ENCODE measurements at places on chromosomes 4 and X. TPM values are rescaled to one million over a fixed set of nuclear protein-coding genes. Genes with fewer than 3 reads are reported as not detected.

- H3K27ac ChIP-seq = no peak overlapping the region
- no peak overlapping the region for H3K4me3 ChIP-seq
- no peak for DNase-seq
- no peaks in the 10 kb centered on the region for H3K4me1 ChIP-seq
Observed at GRCh38 chrX:17214962-17215361, 160.0 kb upstream of the NHS start.

DNA sequence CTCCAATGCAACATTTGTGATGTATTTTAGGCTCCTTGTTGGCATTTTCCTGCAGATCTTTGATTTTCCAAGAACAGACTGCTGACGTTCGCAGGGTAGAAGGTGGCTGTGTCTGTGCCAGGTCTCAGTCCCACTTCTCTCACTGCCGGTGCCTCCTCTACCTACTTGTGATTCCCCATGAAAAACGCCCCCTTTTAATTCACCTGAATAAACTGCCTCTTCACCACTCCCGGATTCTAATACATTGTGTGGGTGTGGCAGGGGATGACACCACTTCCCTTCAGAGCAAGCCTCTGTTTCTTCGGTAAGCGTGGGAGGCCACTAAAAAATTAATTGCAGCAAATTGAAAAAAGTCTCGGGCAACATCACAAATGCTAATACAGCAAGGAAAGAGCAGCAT lies 96.1 kb upstream of the FAM9B start:
- no peak for DNase-seq
- H3K36me3 ChIP-seq = peaks cover 9% of the 10 kb centered on the region
- no peak overlapping the region for H3K27ac ChIP-seq
- peaks cover 17% of the 10 kb centered on the region for H3K4me1 ChIP-seq
- H3K4me3 ChIP-seq = no peak overlapping the region

DNA sequence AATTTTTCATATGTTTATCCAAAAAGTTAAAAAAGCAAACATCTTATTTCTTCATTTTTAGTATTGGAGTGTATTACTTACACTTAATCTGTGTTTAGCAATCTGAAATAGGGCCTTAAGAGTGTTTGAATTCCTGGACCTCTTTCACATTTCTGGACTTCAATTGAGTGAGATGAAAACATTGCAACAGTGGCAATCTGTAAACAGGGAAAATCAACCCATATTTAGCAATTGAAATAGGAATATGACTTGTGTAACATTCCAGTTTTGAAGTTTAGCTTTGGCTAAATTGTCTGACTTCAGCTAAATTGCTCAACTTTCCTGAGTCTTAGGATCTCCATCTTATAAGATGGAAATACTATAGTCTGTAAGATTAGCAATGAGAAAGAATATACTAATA lies 34.6 kb upstream of the FHL1 start:
- H3K4me3 ChIP-seq = no peak overlapping the region
- peaks cover 23% of the 10 kb centered on the region for H3K27me3 ChIP-seq
- H3K36me3 ChIP-seq = no peaks in the 10 kb centered on the region
- H3K27ac ChIP-seq = no peak overlapping the region
- no peak for DNase-seq

- H3K27ac ChIP-seq = no peak overlapping the region
- DNase-seq = no peak
- no peak overlapping the region for H3K4me3 ChIP-seq
Observed at GRCh38 chr4:175413561-175413960, 398.5 kb downstream of the GPM6A start.

DNA sequence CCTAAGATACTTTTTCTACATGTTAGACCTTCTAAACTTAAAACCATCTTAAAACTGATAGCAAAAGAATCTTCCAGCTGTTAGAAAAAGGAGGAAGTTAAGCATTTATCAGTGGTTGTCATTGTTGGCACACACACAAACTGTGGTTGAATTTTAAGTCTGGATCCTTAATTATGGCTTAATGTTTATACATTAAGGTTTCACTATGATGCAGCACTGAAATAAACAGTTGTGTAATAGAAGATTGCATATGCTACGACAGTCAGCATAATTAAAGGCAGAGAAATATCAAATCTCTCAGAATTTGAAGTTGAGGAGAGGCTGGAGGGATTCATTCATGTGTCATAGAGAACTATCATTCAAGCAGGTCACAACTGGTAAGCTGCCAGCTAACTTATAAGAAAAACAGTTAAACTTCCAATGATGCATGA lies 32.3 kb downstream of the ADGRA3 start:
- no peak overlapping the region for H3K4me3 ChIP-seq
- peaks cover 37% of the 10 kb centered on the region for H3K4me1 ChIP-seq
- DNase-seq = no peak
- no peaks in the 10 kb centered on the region for H3K27me3 ChIP-seq

DNA sequence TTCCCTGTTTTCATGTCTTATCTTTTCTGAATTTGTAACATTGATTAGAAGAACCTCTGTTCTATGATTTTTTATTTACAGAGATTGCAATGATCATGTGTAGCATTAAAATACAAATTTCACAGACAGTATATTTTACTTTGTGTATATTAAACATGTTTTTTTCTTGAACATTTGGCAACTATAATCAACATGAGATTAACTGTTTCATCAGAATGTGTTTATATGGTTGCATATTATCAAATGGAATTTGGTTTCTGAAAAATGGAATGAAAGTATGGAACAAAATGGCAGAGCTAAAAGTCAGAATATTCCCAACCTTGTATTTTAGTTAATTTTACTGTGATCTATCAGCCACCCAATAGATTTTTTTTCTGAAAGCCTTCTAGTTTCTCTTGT lies 19.9 kb downstream of the ARSJ start:
- H3K27me3 ChIP-seq = no peaks in the 10 kb centered on the region
- no peak for DNase-seq

GRCh38 chrX:476724-477075 lies 90.0 kb upstream of the PPP2R3B start:
- no peaks in the 10 kb centered on the region for H3K4me1 ChIP-seq
- peaks cover under 1% of the 10 kb centered on the region for H3K36me3 ChIP-seq
- H3K27me3 ChIP-seq = no peaks in the 10 kb centered on the region
- H3K27ac ChIP-seq = no peak overlapping the region
- DNase-seq = no peak
- H3K4me3 ChIP-seq = no peak overlapping the region

DNA sequence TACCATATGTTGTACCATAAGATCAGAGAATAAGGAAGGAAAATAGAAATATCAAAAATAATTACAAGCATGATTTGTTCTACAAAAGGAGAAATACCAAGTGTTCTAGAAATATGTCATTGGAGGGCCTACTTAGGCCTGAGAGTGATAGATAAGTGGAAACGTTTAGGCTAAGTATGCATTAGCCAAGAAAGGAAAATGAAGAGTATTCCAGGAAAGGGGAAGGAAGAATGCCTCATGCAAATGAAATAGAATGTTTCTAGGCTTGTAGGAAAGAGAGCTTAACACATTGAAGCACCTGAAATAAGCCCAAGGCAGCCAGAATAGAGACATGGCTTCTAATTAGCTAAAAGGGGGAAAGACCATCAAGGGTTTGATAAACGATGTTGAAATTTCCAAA lies 595.7 kb upstream of the ATOH1 start:
- no peaks in the 10 kb centered on the region for H3K4me1 ChIP-seq
- no peak for DNase-seq
- H3K27ac ChIP-seq = no peak overlapping the region
- H3K36me3 ChIP-seq = no peaks in the 10 kb centered on the region

DNA sequence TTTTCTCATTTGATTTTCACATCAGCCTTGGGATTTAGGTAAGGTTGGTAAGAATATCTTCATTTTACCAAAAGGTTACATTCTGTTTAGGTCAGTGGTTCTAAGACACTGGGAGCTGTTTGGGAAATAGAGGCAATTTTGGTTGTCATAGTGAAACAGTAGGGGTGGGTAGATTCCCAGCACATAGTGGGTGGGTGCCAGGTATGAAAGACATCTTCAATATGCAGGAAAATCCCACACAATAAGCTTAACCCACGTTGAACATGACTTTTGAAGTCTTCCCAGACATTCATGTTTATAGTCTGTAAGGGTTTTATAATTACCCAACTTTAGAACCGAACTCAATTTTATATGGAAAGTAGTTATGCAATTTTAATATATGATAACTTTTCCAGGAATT lies 249.6 kb downstream of the SNCA start:
- H3K27me3 ChIP-seq = peaks cover 8% of the 10 kb centered on the region
- no peak overlapping the region for H3K27ac ChIP-seq
- no peaks in the 10 kb centered on the region for H3K36me3 ChIP-seq

DNA sequence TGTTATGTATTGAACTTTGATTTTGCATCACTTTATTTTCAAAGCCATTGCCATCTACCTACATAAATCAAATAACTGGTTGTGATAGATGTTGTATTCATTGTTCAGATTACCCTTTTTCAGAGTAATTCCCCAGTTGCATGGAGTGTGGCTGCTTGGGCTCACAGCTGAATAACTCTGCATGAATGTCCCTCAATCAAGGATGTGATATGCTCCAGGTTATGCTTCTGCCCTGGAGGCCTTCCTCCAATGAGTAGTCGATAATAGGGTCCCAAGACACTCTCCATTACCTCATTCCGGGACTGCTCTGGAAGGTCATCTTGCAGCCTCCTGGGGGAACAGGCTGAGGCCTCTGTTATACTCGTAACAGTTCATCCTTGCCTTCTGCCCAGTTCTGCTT lies 251.8 kb downstream of the ADGRL3 start:
- no peak overlapping the region for H3K27ac ChIP-seq
- H3K4me3 ChIP-seq = no peak overlapping the region
- no peaks in the 10 kb centered on the region for H3K27me3 ChIP-seq
- no peak for DNase-seq
- H3K36me3 ChIP-seq = no peaks in the 10 kb centered on the region

- peaks cover 3% of the 10 kb centered on the region for H3K36me3 ChIP-seq
- no peak for DNase-seq
- no peak overlapping the region for H3K27ac ChIP-seq
- no peaks in the 10 kb centered on the region for H3K27me3 ChIP-seq
Observed at GRCh38 chrX:38819709-38820108, 18.4 kb downstream of the MID1IP1 start.

NSG1 gene
- 3.2 TPM for total RNA-seq

SORBS2 gene
- 0.26 TPM for total RNA-seq

FAM9B gene
- not detected for total RNA-seq
